NCI-H774 (cell line): ENCODE measurements at places on chromosomes 13 and 19.

DNA sequence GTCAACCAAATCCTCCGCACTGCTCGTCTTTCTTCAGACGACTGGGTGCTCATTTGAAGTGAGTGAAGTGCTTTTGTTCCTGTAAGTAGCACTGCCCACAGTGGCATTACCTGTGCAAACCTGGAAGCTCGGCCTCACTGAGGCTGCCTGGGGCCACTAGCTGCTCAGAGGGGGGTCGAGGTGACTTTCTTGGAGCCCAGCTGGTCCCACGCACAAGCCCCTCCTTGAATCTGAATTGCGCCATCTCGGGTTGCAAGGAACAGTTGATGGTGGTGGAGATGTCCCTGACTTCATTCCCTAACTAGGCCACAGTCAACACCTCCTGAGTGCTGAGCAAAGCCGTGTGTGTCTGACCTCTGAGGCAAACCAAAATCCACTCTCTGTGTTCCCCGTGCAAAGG, 79.3 kb upstream of the GPR183 start:
- no peak for DNase-seq

DNA sequence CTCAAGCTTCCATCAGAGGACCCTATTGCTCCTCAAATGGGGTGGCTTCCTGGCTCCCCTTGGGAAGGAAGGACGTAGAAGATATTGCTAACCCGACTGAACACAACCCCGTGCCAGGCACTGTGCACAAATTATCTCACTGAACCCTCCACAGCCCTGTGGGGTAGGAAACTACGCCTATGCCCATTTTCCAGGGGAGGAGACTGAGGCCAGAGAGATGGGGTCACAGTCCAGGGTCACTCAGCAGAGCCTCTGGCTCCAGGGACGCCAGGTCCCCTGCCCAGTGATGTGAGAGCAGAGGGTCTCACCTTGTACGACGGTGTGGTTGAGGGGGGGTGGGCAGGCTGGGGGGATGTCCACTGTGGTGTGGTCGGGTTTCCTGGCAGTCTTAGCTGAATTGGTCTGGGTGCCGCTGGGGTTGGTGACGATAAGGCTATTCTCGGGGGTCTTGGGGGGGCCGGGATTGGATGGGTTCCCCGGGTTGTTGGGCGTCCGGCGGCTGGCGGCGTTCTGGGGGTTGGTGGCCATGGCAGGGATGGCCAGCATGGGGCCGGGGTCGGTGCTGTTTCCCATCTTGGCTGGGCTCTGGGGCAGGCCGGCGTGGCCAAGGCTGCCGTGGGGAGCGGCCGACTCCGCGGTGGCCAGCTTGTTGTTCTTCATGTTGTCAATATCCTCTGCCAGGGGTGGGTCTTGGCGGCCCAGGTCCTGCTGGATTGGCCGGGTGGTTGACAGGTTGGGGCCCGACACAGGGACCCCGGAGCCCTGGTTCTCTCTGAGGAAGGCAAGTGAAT, 136.2 kb downstream of the IER2 start:
- DNase-seq, result no peak

DNA sequence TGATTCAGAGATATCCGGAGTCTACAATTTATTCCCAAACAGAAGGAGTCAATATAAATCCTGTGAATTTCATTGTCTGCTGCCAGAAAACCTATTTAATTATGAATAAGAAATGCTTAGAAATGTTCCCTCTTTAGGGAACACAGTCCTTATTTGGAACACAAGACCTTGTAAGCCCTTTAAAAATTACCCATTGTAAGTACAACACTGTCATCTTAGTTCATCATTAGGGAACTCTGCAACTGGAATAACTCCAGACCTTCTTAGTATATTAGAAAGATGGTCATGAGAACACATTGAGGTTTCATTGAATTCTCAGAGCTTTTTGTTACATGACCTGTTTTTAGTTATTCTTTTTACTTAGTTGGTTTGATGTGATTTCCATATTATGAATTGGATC, 548.5 kb upstream of the KLF12 start:
- no peak for DNase-seq

DNA sequence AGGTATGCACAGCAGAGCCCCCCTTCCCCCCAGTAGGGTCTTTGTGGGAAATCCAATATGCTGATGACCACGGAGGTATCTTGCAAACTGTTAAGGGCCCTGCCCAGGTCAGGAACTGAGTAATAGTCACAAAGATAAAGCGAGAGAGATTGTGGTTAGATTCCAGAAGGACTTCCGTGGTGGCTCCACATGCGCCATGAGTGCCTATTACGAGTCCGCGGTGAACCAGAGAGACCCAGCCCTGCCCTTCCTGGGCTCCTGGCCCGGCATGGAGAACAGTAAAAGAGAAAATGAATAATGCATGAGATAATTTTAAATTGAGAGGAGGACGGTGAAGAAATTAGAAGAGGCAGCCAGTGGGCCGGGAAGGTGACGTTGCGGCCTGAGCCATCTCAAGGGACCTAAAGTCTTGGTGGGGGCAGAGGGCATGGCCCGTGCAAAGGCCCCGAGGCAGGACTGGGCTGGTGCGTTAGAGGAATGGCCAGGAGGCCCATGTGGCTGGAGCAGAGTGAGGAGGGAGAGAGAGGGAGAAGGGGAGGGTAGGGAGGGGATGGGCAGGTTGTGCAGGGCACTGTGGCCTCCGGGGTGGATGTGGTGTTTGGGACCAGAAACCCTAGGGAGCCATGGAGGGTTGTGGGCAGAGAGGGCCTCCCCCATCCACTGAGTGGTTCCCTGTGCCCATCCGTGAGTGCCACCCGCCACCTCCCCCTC, 46.6 kb upstream of the NFIC start:
- no peak for DNase-seq

- DNase-seq, result no peak
These were observed 145.7 kb downstream of the PCCA start for GRCh38 chr13:100234524-100235136.

DNA sequence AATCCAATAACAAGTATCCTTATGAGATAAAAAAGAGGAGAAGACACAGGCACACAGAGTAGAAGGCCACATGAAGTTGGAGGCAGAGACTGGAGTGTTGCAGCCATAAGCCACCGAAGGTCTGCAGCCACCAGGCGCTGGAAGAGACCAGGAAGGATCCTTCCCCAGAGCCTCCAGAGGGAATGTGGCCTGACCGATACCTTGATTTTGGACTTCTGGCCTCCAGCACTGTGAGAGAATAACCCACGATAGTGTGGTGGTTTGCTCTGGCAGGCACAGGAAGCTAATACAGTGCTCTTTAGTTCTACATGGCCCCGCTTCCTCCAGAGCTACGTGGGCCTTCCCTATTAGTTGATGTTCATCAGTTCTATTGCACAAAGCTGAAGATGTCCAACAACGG, 15.3 kb upstream of the SULT2A1 start:
- DNase-seq, result no peak

- no peak for DNase-seq
These were observed 1.4 kb downstream of the ABCA7 start for GRCh38 chr19:1041272-1041834.
